ENCODE measurements at places on chromosomes 4 and X. TPM values are rescaled to one million over a fixed set of nuclear protein-coding genes. Genes with fewer than 3 reads are reported as not detected.

FABP2 gene
- not detected for total RNA-seq

FAM9C gene
- total RNA-seq = not detected

TMEM255A gene
- total RNA-seq = 4.7 TPM

MAGEA11 gene
- total RNA-seq = not detected

SOWAHD gene
- not detected for total RNA-seq

PPARGC1A gene
- 19.7 TPM for total RNA-seq

FBXL5 gene
- 139 TPM for total RNA-seq

ARAP2 gene
- 8.3 TPM for total RNA-seq

MFAP3L gene
- 9.1 TPM for total RNA-seq

LDB2 gene
- 26.6 TPM for total RNA-seq

NHS gene
- total RNA-seq = 8.7 TPM

DAPP1 gene
- total RNA-seq = 2.5 TPM

XAGE3 gene
- not detected for total RNA-seq

CENPVL3 gene
- not detected for total RNA-seq

PSAPL1 gene
- not detected for total RNA-seq

RAB33A gene
- 1.3 TPM for total RNA-seq

STOX2 gene
- total RNA-seq = 11.6 TPM

PCDH18 gene
- total RNA-seq = 38.3 TPM

CTBP1 gene
- total RNA-seq = 187 TPM

CAPN6 gene
- 0.42 TPM for total RNA-seq

PAGE5 gene
- total RNA-seq = not detected

MAGEA1 gene
- total RNA-seq = not detected

VCX3A gene
- total RNA-seq = not detected

HTN1 gene
- total RNA-seq = not detected

MSX1 gene
- 2.9 TPM for total RNA-seq

RRH gene
- not detected for total RNA-seq

POF1B gene
- 0.50 TPM for total RNA-seq

NSUN7 gene
- total RNA-seq = 3.0 TPM

IGFBP7 gene
- 712 TPM for total RNA-seq

MAGEA2B gene
- total RNA-seq = not detected

ASB5 gene
- 33.5 TPM for total RNA-seq

ADH1A gene
- total RNA-seq = 0.99 TPM

SH3D19 gene
- 170 TPM for total RNA-seq

MAB21L2 gene
- 1.7 TPM for total RNA-seq

CSN3 gene
- total RNA-seq = not detected

RHOH gene
- 2.5 TPM for total RNA-seq

DDX53 gene
- not detected for total RNA-seq

CT45A5 gene
- total RNA-seq = not detected

CHRDL1 gene
- 202 TPM for total RNA-seq

ADAMTS3 gene
- 1.4 TPM for total RNA-seq

CCKAR gene
- 1.3 TPM for total RNA-seq

SLC7A11 gene
- total RNA-seq = 0.19 TPM

MAGEA2 gene
- total RNA-seq = not detected

HERC5 gene
- 3.7 TPM for total RNA-seq

PF4V1 gene
- not detected for total RNA-seq

USP51 gene
- total RNA-seq = 0.83 TPM

NIPAL1 gene
- 0.33 TPM for total RNA-seq

OPRPN gene
- not detected for total RNA-seq

ARSH gene
- not detected for total RNA-seq

ATP5ME gene
- total RNA-seq = 111 TPM

DGAT2L6 gene
- total RNA-seq = not detected

SHROOM2 gene
- total RNA-seq = 1.5 TPM
